ENCODE measurements at places on chromosomes 12 and 14. TPM values are rescaled to one million over a fixed set of nuclear protein-coding genes. Genes with fewer than 3 reads are reported as not detected.

The ENO2 gene
- total RNA-seq, result 16.5 TPM

The RHEBL1 gene
- 7.8 TPM for total RNA-seq

The SDR9C7 gene
- not detected for total RNA-seq

The PRR4 gene
- total RNA-seq, result 3.2 TPM

The KRT79 gene
- not detected for total RNA-seq

The RASAL1 gene
- total RNA-seq, result 0.74 TPM

The LRRC43 gene
- total RNA-seq, result not detected

The B4GALNT3 gene
- 1.2 TPM for total RNA-seq

The ACVRL1 gene
- 0.05 TPM for total RNA-seq

The AJUBA gene
- total RNA-seq, result 8.5 TPM

The GPR84 gene
- not detected for total RNA-seq

The GPX2 gene
- total RNA-seq, result not detected

The CCDC88C gene
- 6.4 TPM for total RNA-seq

- DNase-seq, result no peak
These were observed 203.5 kb downstream of the ANO6 start for GRCh38 chr12:45419317-45419814.

- no peak for DNase-seq
These were observed 12.7 kb downstream of the SPTLC2 start for GRCh38 chr14:77603654-77604255.

DNA sequence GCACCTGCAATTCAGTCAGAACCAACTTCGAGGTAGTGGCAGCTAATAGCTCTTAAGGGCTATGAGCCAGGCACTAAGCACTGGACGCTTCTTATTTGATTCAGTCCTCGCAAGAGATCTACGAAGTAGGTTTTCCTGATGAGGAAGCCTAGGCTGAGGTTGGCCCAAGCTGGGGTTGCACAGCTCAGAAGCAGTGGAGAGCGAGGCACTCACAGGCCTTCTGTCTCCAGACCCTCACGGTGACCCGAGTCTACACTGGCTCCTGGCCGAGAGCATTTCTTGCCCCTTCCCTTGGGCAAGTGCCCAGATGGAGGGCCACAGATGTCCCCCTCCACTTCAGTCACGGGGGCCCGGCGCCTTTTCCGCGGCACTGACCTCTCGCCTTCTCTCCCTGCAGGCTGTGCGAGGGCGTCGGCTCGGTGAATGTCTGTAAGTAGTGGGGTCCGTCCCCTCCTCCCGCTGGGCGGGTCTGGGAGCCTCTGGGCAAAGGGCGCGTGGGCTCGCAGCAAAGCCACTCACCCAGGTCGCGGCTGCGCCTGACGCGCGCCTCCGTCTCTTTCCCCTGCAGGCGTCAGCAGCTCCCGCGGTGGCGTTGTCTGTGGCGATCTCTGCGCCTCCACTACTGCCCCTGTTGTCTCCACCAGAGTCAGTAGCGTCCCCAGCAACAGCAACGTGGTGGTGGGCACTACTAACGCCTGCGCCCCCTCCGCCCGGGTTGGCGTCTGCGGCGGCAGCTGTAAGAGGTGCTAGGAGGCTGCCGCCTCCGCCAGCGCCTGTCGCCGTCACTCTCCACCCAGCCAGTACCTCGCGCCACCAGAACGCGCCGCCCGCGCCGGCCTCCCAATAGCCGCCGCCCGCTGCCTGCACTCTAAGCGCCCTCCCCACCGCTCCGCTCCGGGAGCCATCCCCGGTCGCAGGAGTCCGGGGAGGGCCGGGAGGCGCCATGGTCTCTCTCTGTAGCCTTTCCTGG lies 13.1 kb downstream of the KRT83 start:
- no peak for DNase-seq

- no peak for DNase-seq
These were observed 16.6 kb downstream of the HIP1R start for GRCh38 chr12:122851820-122852219.

GRCh38 chr12:13764748-13765147 lies 216.7 kb downstream of the GRIN2B start:
- no peak for DNase-seq

GRCh38 chr14:33249233-33249820 lies 310.6 kb downstream of the NPAS3 start:
- no peak for DNase-seq

- no peak for DNase-seq
These were observed 12.1 kb downstream of the PCBP2 start for GRCh38 chr12:53463802-53464560.

DNA sequence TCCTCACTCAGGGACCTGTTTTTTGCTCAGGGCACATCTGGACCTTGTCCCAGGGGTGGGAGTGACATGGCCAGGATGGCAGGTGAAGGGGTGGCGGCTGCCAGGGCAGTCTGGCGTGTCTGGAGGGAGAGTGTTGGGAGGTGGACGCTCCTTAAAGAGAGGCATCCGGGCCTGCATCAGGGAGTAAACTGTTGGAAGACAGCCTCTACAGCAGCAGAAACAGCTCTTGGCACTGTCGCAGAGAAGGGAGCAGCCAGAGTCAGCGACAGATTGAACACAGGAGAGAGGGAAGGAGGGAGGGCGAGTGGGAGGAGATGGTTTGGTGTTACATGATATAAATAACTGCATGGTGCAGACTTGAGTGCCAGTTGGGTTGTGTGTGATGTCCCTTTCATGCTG lies 52.8 kb downstream of the IGF1 start:
- no peak for DNase-seq

DNA sequence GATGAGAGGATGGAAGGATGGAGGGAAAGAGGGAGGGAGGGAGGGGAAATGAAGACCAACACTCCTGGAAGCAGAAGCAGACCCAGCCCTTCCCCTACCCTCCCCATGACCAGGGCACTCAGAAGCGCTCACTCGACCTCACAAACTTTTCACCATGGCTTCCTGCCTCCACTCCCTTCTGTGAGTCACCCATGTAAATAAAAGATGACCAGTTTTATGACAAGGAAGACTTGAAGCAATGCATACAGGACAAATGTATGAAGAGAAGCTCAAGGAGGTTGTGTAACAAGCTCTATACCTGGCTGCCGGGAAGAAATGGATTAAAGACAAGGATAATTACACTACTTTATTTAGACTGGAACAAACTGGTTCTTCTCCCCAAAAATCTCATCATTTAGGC lies 63.8 kb downstream of the CDC42BPB start:
- no peak for DNase-seq

DNA sequence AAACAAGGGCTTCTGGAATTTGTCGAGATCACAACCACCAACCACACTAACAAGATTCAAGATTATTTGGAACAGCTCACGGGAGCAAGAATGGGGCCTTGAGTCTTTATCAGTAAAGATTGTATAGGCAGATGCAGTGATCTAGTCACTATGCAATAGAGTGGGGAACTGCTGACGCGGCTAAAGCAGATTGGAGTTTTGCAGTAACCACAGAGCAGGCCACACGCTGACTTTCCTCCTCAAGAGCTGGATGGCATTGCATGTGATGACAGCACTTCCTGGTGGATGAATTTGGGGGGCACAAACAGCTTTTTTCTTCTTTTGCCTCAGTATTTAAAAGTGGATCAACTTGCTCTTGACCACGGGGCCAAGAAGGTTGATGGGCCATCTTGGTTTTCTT lies 46.0 kb downstream of the KCNK13 start:
- DNase-seq, result no peak

DNA sequence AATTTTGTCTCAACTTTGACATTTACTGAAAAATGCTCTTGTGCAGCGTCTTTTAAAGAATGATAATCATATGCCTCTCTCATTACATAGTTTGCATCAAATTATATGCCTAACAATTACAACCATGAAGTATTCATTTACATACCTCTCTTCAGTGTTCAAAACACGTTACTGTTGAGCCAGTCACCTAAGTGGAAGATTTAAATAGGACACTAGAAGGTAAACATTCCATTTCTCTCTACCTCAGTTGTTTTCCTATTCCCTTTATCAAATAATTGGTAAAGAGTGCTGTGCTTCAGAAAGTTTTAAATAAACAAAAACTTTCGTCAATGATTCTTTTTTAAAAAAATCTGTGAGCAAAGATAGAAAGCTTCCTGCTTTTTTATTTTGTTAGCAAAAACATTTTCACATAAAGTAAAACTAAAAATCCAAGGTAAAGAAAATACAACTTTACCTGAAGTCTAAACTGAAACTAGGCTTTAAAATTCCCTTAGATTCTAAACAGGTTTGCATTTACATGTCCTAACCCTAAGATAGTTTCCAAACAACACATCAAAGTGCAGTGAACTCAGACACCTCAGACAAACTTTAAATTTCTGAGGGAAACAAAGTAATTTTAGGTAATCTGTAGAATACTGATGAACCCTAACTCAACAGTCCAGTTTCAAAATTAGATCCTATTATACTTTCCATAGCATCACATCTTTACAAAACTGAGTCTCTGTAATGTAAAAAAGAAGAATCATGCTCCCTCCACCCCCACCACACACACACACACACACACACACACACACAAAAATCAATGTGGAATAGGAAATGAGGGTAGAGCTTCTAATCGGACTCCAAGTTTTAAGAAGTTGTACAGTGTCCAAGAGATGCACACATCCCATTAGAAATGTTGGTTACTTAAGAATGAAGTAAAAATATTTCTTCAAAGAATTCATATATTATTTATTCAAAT lies 46.2 kb downstream of the PAWR start:
- DNase-seq, result no peak

- DNase-seq, result no peak
These were observed 121.0 kb downstream of the FBXL14 start for GRCh38 chr12:1473418-1473817.

GRCh38 chr14:57290751-57291150 lies 22.0 kb downstream of the AP5M1 start:
- no peak for DNase-seq

GRCh38 chr12:80239867-80240266 lies 140.5 kb downstream of the OTOGL start:
- DNase-seq, result no peak

- DNase-seq, result no peak
These were observed 11.8 kb upstream of the CD27 start for GRCh38 chr12:6432991-6433390.

GRCh38 chr12:70815971-70816391 lies 104.6 kb downstream of the PTPRR start:
- DNase-seq, result no peak

- peak; percentile 7 for DNase-seq
These were observed 214.6 kb downstream of the ERC1 start for GRCh38 chr12:1205512-1206060.

DNA sequence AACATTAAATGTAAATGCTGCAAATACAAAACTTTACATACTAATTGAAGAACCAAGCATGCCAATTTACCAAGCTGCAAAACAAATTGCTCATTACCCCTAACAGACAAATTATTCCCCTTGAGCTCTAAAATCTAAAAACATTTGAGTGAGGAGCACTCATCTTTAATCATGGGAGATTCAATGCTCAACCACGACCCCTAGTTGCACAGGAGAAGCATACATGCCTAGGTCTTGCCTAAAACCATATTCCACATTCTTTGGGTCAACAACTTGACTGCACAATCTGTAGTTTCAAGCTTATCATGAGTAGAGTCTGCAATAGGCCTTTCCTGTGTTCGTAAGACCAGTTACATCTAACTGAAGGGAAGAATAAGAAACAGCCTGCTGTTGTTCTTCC lies 69.7 kb downstream of the MGAT4C start:
- DNase-seq, result peak; percentile 70

DNA sequence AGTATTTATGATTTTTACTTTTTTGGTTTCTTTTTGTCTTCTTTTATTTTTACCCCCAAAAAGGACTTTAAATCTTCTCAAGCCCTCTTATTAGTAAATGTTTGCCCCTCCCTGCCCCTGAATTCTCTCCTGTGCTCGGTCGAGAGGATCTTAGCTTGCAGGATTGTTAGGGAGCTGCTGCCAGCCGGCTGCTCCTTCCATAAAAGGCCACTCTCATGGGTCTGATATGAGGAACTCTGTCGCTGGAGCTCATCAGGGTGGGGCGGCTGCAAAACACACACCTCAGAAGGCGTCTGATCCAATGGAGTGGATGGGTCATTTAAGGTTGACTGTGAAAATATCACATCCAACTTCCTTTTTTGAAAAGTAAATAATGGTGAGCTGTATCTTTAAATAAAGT lies 8.5 kb downstream of the LTBR start:
- no peak for DNase-seq

DNA sequence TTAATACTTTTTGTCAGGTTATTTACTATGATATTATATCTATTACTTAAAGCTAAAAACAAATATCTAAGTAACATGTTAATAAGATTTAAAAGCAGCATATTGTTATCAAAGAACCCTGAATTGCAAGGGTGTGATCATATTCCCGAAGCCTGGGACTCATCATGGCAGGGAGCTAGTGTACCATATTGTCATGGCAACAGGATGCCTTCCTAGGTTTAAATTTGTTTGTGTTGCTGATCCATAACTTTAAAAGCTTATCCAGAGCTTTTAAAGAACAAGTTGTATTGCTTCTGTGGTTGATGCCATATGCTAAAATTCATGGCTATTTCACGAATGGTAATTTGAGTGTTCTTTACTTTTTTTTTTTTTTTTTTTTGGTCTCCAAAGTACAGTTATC lies 500.5 kb downstream of the NAV3 start:
- no peak for DNase-seq

GRCh38 chr14:74179856-74180255 lies 59.4 kb upstream of the VSX2 start:
- no peak for DNase-seq

DNA sequence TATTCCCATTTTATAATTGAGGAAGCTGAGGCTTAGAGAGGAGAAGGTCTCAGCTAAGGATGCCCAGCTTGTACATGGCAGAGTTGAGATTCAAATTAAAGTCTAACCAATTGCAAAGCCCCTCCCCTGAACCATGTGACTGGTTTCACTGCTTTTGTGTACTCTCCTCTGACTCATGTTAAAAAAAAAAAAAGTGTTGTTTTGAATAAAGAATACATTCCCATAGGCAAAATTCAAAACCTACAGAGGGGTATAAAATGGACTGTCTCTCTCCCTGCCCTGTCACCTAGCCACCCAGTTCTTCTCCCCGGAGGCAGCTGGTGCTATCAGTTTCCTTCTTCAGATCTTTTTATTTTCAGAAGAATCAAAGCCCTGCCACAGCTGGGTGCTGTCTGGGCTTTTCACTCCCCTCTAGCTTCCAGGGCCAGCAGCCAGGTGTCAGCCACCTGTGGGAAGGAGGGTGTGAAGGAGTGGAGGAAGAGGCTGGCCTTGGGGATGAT lies 5.4 kb downstream of the PSMD9 start:
- peak; percentile 38 for DNase-seq

DNA sequence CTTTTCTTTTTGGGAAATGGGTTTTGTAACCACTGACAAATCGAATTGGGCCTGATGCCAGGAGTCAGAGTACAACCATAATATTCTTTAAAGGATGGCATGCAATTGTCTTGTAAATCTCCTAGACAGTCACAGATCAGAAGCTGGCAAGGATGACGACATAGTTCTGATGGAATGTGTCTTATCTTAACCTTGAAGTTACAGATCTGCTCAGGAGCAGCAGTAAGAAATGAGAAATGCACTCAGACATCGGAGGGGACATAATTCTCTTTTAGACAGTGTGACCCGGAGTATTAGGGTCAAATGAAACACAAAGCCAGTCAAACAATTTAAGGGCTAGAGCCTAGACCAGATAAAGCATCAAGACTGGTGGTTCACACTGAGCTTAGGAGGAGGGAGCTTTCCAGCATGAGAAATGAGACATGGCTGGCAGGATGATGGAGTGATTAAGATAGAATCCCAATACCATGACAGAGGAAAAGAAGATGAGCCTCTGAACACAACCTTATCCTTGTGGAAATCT lies 17.5 kb downstream of the CBX5 start:
- no peak for DNase-seq
